Activated CD8-positive, alpha-beta T cell treated with anti-CD3 and anti-CD28 coated beads, Interleukin-2, amount 10 ng/mL, durations not matched to agents 7 days and 5 days (primary cell): ENCODE measurements at places on chromosomes 6 and 20.
A peak's percentile ranks its signal among the peaks of the same experiment; 100 is the strongest.

GRCh38 chr20:4956200-4956810 is 45.0 kb downstream of the SLC23A2 start:
- no peak for DNase-seq

- DNase-seq, result no peak
Measured at GRCh38 chr6:84193114-84193708, 34.2 kb downstream of the CEP162 start.

- DNase-seq, result no peak
Measured at GRCh38 chr6:167089243-167090142, 33.4 kb upstream of the CCR6 start.

DNA sequence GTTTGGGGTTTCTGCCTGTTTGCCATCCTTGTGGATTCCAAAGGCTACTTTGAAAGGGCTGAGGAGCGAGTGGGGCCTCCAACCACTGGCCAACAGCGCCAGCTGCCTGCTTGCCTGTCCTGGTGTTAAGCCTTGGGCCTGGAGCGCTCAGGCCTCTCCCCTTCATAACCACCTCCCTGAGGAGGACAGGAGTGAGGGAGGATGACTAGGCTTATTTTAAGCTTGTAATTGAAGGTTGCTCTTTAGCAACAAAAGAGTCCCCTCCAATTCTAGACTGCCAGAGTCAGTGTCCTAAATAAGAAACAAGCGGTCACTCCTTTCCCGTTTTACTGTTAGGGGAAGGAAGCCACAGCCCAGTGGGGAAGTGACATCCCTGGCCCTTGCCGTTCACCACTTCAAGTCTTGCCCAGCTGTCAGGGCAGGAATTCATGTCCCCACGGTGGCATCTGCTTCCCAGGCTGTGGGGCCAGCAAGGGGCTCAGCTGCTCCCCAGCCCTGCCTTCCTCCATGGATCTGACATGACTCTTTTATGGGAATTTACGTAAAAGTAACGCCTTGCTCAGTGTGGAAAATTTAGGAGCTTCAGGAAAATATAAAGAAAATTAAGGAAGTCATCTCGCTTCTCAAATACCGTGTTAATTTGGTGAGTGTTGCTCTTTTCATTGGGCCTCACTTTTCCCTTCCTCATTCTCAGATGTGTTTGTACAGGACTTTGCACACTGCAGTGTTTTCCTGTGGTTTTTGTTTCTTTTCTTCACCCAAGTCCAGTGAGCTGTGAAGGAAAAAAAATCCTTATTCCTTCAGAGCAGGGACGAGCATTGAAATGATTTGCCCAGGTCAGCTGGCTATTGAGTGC is 57.8 kb downstream of the SSR1 start:
- no peak for DNase-seq

DNA sequence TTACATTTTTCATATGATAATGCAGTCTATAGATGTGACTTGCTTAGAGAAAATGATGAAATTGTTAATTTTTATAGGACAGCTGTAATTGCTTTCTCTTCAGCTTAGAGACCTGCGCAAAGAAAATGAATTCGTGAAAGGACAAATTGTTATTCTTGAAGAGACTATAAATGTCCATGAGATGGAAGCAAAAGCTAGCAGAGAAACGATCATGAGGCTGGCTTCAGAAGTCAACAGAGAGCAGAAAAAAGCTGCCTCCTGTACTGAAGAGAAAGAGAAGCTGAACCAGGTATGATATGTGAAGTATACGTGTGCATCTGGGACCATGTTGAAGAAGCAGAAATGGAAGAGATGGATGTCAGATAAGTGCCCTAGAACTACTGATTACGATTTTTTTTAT is 54.4 kb downstream of the CCDC170 start:
- DNase-seq, result no peak

DNA sequence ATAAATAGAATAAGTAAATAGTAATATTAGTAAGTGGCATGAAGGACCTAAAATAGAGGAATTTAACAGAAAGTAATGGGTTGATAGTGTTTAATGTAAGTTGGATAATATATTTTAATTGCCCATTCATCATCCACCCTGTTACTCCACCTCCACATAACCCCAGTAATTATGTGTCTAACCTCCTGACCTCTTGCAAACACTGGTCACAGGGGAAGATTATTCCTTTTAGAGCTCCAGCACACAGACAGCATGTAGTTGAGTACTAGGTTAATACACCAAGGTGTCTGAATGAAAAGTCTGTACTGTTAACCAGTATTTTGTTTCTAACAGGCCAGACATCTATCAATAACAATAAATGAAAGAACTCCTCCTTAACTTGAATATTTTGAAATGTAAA is 92.4 kb upstream of the EYS start:
- no peak for DNase-seq

DNA sequence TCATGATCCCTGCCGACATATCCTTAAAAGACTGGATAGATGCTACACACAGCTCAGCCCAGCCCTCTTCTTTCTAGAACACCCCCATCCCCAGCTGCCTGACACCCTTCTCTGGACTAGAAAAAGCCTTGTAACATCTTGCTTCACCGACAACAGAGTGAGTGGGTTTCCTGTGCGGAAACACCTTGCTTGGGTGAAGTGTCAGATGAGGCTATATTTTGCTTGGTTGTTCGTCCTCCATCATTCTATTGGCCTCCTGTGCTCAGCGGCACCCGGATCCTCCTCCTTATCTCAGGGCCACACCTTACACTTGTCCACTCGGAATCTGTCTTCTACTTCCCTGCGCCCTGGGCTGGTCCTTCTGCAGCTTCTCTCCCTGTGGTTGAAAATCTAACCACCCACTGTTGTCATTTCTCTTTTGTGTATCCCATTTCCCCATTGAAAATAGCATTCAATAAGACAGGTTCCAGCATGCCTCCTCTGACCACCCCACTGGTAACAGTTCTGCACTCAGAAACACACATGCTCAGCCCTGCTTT is 101.3 kb upstream of the MLN start:
- peak; percentile 81 for DNase-seq

DNA sequence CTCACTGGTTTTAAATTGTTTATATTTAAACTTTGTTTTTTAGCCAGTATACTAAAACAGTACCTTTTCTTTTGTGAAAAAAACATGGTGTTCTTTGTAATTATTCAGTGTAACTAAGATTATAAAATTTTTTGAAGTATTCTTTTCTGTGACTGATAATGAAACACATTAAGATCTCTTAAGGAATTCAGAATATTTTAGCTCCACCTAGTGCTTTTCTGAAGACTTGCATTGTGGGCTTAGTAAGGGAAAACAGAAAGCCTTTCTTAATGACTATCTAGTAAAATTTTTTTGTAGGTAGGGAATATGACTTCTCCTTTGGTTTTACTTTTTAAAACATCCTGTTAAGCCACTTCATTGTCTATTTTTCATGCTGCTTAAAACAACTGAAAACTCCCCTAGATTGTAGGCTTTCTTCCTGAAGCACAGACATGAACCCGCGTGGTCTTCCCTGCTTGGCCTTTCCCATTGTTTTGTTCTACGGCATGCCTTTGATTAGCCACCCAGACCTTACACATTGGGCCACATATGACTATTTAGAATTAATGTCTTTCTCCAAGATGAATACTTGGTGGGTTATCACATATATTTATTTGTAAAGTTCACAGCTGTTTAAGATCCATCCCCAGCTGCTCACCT is 72.1 kb downstream of the AFDN start:
- no peak for DNase-seq

GRCh38 chr20:51083447-51083846 is 60.5 kb upstream of the KCNG1 start:
- no peak for DNase-seq

GRCh38 chr20:37207171-37207570 is 27.8 kb upstream of the MROH8 start:
- no peak for DNase-seq

DNA sequence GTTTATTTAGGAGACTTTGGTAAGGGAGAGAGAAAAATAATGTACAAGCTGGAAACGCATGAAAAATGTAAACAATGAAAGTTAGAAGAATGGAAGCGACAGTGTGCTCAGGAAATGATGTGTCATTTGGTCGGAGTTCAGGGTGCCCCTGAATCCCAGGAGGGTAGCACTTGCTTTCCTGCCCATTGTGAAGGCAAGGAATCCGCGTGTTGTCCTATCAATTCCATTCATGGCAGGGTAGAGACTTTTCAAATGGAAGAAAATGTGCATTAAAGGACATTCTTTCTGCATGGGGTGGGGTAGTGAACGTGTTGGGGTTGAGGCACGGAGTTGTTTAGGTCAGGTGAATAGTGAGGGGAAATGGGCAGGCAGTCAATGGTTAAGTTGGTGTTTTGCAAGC is 33.7 kb downstream of the GCNT2 start:
- DNase-seq, result no peak

DNA sequence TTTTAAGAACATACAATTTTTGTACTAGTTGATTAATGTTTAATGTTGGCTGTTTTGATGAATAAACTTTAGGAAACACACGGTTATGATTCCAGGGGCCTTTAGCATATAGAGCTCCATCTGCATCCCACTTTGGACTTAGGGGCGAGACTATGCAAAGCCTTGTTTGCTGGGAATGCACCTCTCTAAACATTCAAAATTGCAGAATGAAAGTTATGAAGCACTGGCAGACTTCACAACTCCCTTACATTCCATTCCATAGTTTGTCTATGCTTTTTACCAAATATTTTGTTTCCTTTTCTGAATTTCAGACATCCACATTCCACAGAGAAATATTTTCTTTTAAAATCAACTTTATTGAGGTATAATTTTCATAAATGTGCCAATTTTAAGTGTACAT is 10.3 kb upstream of the TCP11 start:
- DNase-seq, result no peak

DNA sequence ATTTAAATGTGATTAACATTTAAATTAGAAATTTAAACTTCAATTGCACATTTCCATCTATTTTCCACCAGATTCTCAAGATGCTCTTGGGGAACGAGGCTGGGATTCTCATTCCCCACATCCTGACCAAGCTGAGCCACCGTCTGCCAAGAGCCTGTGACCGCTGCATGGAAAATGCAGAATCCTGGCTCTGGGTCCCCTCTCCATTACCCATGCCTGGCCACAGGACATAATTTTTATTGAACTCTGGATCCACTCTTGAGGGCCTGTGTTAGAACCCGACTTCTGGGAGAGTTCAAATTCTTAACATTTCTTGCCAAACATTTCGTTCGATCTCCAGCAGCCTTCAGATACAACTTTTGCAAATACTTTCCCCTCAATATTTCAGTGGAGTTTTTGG is 201.6 kb upstream of the SNX9 start:
- DNase-seq, result no peak

DNA sequence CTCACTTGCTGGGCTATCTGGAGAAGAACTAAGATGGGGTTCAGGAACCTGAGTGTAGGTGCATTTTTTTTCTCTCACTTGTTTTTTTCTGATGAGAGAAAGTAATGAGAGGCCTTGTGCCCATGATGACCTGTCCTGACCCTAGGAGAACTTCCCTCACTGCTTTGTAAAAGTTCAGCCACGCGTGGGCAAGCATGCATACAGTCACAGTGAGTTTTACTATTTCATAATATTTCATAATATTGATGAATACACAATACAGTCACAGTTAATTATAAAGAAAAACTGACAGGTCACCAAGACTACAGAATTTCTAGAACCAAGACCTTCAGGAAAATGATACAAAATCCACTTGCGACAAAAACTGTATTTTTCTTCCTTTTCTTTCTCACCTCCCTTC is 111.8 kb downstream of the MAP7 start:
- no peak for DNase-seq

GRCh38 chr6:167240034-167240541 is 51.0 kb upstream of the UNC93A start:
- no peak for DNase-seq

- DNase-seq, result no peak
Measured at GRCh38 chr20:16916165-16916564, 168.0 kb downstream of the OTOR start.

GRCh38 chr20:37741570-37741969 is 47.7 kb downstream of the CTNNBL1 start:
- DNase-seq, result no peak

- peak; percentile 63 for DNase-seq
Measured at GRCh38 chr6:79947191-79948186, at the start of gene ELOVL4. Gene ELOVL4 (minus strand): TSS chr6:79947553. CDS start chr6:79947279, 274 bp downstream.
